ENCODE measurements at places on chromosomes 11 and 22. TPM values are rescaled to one million over a fixed set of nuclear protein-coding genes. Genes with fewer than 3 reads are reported as not detected.

- DNase-seq: peak; percentile 64
These were observed 6.5 kb upstream of the SPON1 start for GRCh38 chr11:13955971-13956421.

- no peak for DNase-seq
These were observed 58.7 kb upstream of the PRODH start for GRCh38 chr22:18994701-18995326.

DNA sequence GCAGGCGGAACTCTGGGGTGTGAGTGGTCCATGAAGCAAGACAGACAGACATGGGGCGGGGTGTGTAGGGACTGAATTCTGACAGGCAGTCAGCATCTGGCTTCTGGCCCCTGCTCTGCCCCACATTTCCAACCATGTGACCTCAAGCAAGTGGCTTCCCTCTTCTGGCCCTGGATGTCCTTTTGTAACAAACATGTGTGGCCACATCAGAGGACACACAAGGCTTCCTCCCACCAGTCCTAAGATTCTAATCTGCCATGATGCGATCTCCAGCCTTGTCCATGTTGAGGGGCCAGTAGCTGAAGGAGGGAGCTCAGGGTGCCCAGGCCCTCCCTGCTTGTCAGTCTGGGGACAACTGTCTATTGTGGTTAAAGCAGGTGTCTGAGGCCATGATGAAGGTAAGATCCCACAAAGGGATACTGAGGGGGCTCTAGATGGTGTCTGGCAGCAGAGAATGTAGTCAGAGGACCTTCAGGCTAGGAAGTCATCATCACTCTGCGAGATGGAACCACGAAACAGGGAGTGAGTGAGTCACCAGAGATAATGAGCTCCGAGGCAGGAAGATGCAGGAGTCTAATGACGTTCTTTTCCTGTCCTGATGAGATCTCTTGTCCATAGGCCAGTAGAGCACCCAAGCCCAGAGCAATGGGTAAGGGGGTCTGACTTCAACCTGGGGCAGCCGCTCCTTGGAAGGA, 27.4 kb downstream of the DRD2 start:
- DNase-seq: no peak

- DNase-seq: no peak
These were observed 412.7 kb downstream of the SOX6 start for GRCh38 chr11:15943418-15944197.

DNA sequence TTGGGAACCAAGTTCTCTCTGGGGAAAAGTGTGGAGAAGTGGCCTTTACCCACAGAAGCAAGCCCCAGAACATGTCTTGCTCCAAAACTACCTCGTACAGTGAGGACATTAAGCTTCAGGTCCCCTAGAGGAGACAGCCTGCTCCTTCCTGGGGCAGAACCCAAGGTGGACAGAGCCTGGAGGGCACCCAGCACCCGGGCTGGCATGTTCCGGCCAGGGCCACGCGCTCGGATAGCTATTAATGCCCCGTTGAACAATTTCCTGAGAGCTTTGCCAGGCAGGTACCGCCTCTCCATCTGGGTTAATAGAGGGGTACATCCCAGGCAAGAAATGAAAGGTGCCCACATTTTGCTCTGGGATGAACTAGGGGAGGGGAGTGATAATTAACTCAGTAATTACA, 169.0 kb upstream of the GRK3 start:
- DNase-seq: no peak

- no peak for DNase-seq
These were observed 563.4 kb upstream of the CCDC179 start for GRCh38 chr11:23423656-23424055.

- DNase-seq: no peak
These were observed 83.6 kb upstream of the BLID start for GRCh38 chr11:122199661-122200060.

DNA sequence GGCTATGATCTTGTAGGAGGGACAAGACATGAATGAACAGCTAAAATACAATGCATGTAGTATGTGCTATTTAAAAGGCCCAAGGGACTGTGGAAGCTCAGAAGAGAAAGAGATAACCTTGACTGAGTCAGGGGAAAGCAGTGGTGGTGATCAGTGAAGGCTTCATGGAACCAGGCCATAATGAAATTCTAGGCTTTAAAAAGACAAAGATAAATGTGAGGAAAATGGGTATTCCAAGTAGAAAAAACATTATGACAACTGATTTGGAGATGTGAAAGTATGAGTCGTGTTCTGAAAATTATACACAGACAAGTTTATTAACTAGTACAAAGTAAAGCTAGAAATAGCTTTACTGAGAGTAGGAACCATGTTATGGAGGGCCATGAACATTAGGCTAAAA, 189.8 kb downstream of the SOX6 start:
- no peak for DNase-seq

DNA sequence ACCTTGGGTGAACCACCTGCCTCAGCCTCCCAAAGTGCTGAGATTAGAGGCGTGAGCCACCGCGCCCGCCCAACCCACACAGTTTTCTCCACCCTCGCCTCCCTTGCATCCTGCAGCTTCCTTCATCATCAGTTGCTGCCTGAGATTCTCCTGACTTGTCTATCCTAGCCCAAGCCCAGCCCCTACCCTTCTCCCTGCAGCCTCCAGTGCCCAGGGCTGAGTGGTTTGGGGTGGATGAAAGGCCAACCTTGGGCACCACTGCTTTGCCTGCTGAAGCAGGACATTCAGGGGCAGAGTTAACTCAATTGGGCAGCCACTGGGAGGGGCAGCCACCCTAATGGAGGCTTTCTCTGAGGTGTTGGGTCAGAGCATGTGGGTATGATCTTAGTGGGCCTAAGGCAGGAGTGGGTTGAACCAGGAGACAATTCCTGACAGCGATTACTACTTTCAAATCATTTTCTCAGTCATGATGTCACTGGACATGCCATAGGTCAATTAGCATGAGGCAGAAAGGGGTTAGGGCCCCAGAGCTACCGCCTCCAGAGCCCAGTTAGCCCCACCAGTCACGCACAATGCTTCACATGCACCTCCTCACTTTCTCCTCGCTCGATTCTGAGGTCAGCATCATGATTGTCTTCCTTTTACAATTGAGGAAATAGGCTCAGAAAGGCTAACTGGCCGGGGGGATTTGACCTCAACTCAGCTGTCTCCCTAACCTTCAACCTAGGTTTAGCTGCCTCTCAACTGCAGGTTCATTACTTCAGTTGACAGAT, 1.0 kb upstream of the FKBP2 start:
- DNase-seq: no peak

DBX1 gene
- total RNA-seq: not detected

CD6 gene
- 6.7 TPM for total RNA-seq

MMP11 gene
- 4.4 TPM for total RNA-seq

OR4D5 gene
- not detected for total RNA-seq

ANGPTL5 gene
- not detected for total RNA-seq

NELL1 gene
- total RNA-seq: 0.31 TPM

TECTA gene
- total RNA-seq: 1.2 TPM

CCDC188 gene
- 2.8 TPM for total RNA-seq

All from kidney (tissue), 22 donors.